Osteocyte (in vitro differentiated cells): ENCODE measurements at places on chromosomes 5 and 9. TPM values are rescaled to one million over a fixed set of nuclear protein-coding genes. Genes with fewer than 3 reads are reported as not detected.

TRPM3 gene
- 0.05 TPM in 1 of 2 replicates, not detected in the other for total RNA-seq

ACTBL2 gene
- total RNA-seq, result not detected in 2 replicates

SPINK13 gene
- not detected in 2 replicates for total RNA-seq

- H3K36me3 ChIP-seq, result peaks cover 3% of the 10 kb centered on the region
- no peak overlapping the region for H3K4me3 ChIP-seq
- H3K4me1 ChIP-seq, result no peaks in the 10 kb centered on the region
- H3K27me3 ChIP-seq, result no peaks in the 10 kb centered on the region
Measured at GRCh38 chr5:137273511-137273910, 225.6 kb downstream of the SPOCK1 start.
